ENCODE measurements at places on chromosomes 11 and 22.

DNA sequence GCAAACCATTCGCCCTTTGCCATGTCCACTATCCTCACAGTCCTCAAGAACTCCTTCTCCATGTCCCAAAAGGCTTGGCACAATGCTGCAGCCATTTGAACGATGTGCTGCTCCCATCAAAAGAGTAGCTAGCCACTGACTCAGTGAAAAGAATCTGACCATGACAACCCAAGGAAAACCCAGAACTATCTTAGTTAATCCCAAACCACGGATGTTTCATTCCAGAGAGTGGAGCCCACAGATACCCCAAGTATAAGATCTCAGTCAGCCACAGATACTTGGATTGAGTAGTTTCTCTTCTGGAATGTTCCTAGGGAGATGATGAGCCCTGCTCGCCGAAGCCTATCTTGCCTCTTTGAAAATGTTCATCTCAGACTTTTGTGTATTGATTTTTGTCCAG lies 176.9 kb downstream of the NAV2 start:
- H3K4me1 ChIP-seq = no peaks in the 10 kb centered on the region
- no peak overlapping the region for H3K4me3 ChIP-seq

GRCh38 chr11:68498321-68498720 lies 37.8 kb downstream of the PPP6R3 start:
- H3K27ac ChIP-seq = no peak overlapping the region
- DNase-seq = no peak
- peaks cover 6% of the 10 kb centered on the region for H3K36me3 ChIP-seq

DNA sequence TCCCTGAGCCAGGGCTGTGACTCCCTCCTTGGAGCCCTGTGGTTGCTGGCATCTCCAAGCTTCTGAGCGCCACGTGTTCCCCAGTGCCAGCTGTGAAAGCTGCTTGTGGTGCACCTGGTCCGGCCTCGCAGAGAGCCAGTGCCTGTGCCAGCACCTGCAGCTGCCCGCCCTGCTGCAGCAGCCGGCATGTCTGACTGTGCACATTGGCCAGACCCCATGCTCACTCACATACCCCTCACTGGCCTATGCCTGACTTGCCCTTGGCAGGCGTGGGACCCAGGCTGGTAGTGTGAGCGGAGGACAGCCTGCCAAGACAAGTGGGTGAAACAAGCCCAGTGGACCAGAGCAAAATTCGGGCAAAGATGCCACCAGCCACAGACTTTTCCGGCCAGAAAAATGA lies 9.8 kb downstream of the MRPL48 start:
- no peak overlapping the region for H3K4me3 ChIP-seq
- H3K4me1 ChIP-seq = no peaks in the 10 kb centered on the region
- H3K27ac ChIP-seq = peak overlapping the region; percentile 75
- no peak for DNase-seq

- no peaks in the 10 kb centered on the region for H3K4me1 ChIP-seq
- no peaks in the 10 kb centered on the region for H3K36me3 ChIP-seq
- H3K4me3 ChIP-seq = no peak overlapping the region
- H3K27me3 ChIP-seq = no peaks in the 10 kb centered on the region
- H3K27ac ChIP-seq = no peak overlapping the region
- DNase-seq = no peak
Measured at GRCh38 chr11:7871056-7871455, 60.0 kb downstream of the OR10A6 start.

- DNase-seq = no peak
- peak overlapping the region; percentile 26 for H3K27ac ChIP-seq
- peaks cover 30% of the 10 kb centered on the region for H3K4me1 ChIP-seq
- H3K36me3 ChIP-seq = no peaks in the 10 kb centered on the region
Measured at GRCh38 chr22:37416827-37417226, 10.5 kb downstream of the ELFN2 start.

- no peak for DNase-seq
- H3K27me3 ChIP-seq = no peaks in the 10 kb centered on the region
- no peak overlapping the region for H3K27ac ChIP-seq
- no peak overlapping the region for H3K4me3 ChIP-seq
- H3K36me3 ChIP-seq = peaks cover 37% of the 10 kb centered on the region
Measured at GRCh38 chr11:61787928-61788491, 4.4 kb downstream of the TMEM258 start.

DNA sequence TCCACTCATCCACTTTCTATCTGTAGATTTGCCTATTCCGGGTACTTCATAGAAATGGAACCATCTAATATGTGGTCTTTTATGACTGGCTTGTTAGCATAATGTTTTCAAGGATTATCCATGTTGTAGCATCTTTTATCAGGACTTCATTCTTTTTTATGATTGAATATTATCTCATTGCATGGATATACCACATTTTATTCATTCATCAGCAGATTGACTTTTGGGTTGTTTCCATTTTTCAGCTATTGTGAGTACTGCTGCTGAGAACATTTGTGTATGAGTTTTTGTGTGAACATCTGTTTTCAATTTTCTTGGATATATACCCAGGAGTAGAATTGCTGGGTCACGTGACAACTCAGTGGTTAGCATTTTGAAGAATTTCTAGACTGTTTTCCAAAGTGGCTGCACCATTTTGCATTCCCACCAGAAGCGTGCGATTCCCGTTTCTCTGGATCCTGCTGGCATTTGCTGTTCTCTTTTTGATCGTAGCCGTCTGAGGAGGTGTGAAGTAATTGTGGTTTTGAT lies 8.9 kb downstream of the DERL3 start:
- H3K27me3 ChIP-seq = no peaks in the 10 kb centered on the region
- no peak for DNase-seq
- peaks cover 25% of the 10 kb centered on the region for H3K36me3 ChIP-seq
- H3K27ac ChIP-seq = no peak overlapping the region
- no peak overlapping the region for H3K4me3 ChIP-seq
- peaks cover 21% of the 10 kb centered on the region for H3K4me1 ChIP-seq

GRCh38 chr11:3412837-3413236 lies 33.9 kb upstream of the ZNF195 start:
- H3K4me1 ChIP-seq = peaks cover 12% of the 10 kb centered on the region
- H3K36me3 ChIP-seq = no peaks in the 10 kb centered on the region
- DNase-seq = no peak
- H3K27ac ChIP-seq = no peak overlapping the region
- no peak overlapping the region for H3K4me3 ChIP-seq

DNA sequence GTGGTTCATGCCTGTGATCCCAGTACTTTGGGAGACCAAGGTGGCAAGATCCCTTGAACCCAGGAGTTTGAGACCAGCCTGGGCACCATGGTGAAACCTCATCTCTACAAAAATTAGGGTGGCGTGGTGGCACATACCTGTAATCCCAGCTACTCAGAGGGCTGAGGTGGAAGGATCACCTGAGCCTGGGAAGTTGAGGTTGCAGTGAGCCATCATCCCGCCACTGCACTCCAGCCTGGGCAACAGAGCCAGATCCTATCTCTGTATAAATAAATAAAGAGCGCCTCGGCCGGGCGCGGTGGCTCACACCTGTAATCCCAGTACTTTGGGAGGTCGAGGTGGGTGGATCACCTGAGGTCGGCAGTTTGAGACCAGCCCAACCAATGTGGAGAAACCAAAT lies 27.9 kb downstream of the TOB2 start:
- H3K36me3 ChIP-seq = peaks cover 16% of the 10 kb centered on the region
- peaks cover 27% of the 10 kb centered on the region for H3K4me1 ChIP-seq
- H3K27ac ChIP-seq = no peak overlapping the region
- DNase-seq = no peak
- H3K4me3 ChIP-seq = no peak overlapping the region
- H3K27me3 ChIP-seq = no peaks in the 10 kb centered on the region

DNA sequence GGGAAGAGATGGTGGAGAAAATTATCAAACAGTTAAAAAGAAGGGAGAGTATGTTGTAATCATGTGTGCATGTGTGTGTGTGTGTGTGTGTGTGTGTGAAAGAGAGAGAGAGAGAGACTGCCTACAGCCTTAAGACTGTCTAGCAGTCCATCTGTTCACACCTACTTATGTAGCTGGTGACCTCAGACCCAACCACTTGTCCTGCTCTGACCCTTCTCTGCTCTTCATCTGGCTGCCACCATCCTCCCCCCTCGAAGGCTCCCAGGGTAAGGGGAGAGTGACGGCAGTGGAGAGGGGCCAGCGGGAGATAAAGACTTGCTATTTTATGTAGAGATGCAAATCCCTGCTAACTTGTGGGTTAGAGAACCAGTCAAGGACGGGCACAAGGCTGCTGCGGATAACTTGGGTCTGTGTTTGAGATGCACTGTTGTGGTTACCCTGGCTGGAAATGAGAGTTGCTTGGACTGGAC lies 24.9 kb upstream of the GRAMD1B start:
- no peak for DNase-seq

GRCh38 chr11:64713016-64713707 lies 9.8 kb downstream of the NRXN2 start:
- H3K27me3 ChIP-seq = peaks cover 78% of the 10 kb centered on the region
- H3K27ac ChIP-seq = no peak overlapping the region
- no peak overlapping the region for H3K4me3 ChIP-seq
- no peaks in the 10 kb centered on the region for H3K36me3 ChIP-seq
- peaks cover 35% of the 10 kb centered on the region for H3K4me1 ChIP-seq

DNA sequence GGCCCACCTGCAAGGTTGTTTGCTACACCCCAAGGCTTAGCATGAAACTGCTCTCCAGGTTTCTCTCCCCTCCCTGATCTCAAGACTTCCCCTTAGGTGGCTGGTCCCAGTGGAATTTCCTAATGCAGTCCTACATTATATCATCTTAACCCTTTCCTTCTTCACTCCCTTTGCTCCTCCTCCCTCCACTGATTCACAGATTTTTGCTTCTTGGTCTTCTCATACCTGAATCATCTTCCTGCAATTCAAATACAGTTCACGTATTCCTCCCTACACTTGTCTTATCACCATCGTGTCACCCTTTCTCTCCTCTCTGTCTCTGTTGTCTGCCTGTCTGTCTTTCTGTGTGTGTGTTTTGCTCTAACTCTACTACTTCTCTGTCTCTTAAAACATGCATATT lies 17.0 kb downstream of the MMP10 start:
- H3K27me3 ChIP-seq = peaks cover 8% of the 10 kb centered on the region
- no peak overlapping the region for H3K27ac ChIP-seq
- no peaks in the 10 kb centered on the region for H3K36me3 ChIP-seq
- H3K4me1 ChIP-seq = no peaks in the 10 kb centered on the region
- no peak for DNase-seq

- DNase-seq = no peak
- H3K36me3 ChIP-seq = no peaks in the 10 kb centered on the region
- no peak overlapping the region for H3K4me3 ChIP-seq
- no peak overlapping the region for H3K27ac ChIP-seq
- no peaks in the 10 kb centered on the region for H3K27me3 ChIP-seq
Measured at GRCh38 chr11:46857666-46858065, 11.6 kb upstream of the CKAP5 start.

DNA sequence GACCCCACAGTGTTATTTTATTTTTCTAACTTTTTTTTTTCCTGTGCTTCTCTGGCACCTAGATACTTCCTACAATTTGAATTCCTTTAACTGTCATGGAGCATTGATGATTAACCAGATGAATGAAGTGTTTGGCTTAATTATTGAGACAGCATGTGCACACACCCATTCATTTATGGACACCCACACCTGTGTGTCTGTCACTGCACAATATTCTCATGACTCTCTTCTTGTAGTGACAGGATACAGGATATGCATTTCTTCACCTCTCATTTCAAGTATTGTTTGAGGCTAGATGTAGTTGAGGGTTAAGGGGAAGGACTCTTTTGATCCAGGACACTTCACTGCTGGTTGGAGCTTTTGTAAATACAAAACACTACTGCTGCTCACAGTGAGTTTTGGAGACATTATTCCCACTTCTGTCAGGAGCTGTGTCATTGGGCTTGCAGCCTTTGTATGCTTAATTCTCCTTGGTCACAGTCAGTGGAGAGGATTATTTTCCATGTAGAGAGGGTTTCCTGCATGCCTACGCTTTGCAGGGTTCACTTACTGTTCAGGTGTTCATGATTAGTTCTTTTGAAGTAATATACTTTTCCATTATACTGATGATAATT lies 33.5 kb downstream of the SPECC1L start:
- H3K27ac ChIP-seq = no peak overlapping the region
- no peaks in the 10 kb centered on the region for H3K27me3 ChIP-seq
- DNase-seq = no peak
- H3K4me3 ChIP-seq = no peak overlapping the region
- peaks cover 22% of the 10 kb centered on the region for H3K36me3 ChIP-seq

- H3K36me3 ChIP-seq = peaks cover 27% of the 10 kb centered on the region
- H3K27me3 ChIP-seq = no peaks in the 10 kb centered on the region
- no peak overlapping the region for H3K4me3 ChIP-seq
- no peak for DNase-seq
Measured at GRCh38 chr22:26744892-26745808, 87.8 kb downstream of the MIAT start.

- H3K27ac ChIP-seq = peak overlapping the region; percentile 95
- DNase-seq = peak; percentile 57
- H3K27me3 ChIP-seq = no peaks in the 10 kb centered on the region
- H3K36me3 ChIP-seq = peaks cover 42% of the 10 kb centered on the region
Measured at GRCh38 chr22:31344578-31345330, 1.4 kb downstream of the PATZ1 start.

- H3K36me3 ChIP-seq = no peaks in the 10 kb centered on the region
- no peaks in the 10 kb centered on the region for H3K27me3 ChIP-seq
- no peak overlapping the region for H3K27ac ChIP-seq
- no peaks in the 10 kb centered on the region for H3K4me1 ChIP-seq
Measured at GRCh38 chr11:127066401-127067090, 66.0 kb upstream of the KIRREL3 start.

DNA sequence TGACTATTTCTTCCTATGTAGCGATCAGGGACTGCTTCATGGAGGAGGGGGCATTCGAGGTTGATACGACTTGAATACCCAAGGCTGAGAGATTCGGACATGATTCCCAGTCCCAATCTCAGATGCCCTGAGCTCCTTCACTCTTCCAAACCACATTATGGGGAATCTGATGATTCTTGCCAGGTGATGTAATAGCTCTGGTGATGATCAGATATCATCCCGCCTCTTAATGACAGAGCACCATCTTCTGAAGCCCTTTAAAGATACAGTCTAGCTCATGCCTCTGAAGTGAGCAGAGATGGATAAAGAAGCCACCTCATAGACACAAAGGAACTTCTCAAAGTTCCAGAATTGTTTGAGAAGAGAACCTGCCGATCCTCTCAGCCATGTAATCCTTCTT lies 8.9 kb upstream of the CLMP start:
- H3K4me1 ChIP-seq = no peaks in the 10 kb centered on the region
- H3K4me3 ChIP-seq = no peak overlapping the region
- peaks cover 38% of the 10 kb centered on the region for H3K27me3 ChIP-seq
- H3K27ac ChIP-seq = no peak overlapping the region
- H3K36me3 ChIP-seq = no peaks in the 10 kb centered on the region

GRCh38 chr22:25112538-25113253 lies 87.0 kb upstream of the CRYBB3 start:
- no peaks in the 10 kb centered on the region for H3K36me3 ChIP-seq
- H3K27ac ChIP-seq = no peak overlapping the region

- H3K27me3 ChIP-seq = no peaks in the 10 kb centered on the region
- DNase-seq = peak; percentile 5
- H3K36me3 ChIP-seq = peaks cover 42% of the 10 kb centered on the region
- peak overlapping the region; percentile 30 for H3K4me3 ChIP-seq
- H3K27ac ChIP-seq = peak overlapping the region; percentile 0
- H3K4me1 ChIP-seq = peaks cover 7% of the 10 kb centered on the region
Measured at GRCh38 chr22:45696227-45696626, 24.6 kb downstream of the ATXN10 start.

All from stimulated activated naive B cell treated with anti-CD40 and anti-IgM and Interleukin-4, amounts not matched to agents 10 μg/mL and 1 μg/mL and 100 μg/mL, for 72 hours (primary cell).